GM23338 (cell line): ENCODE measurements at places on chromosomes 6 and 20. TPM values are rescaled to one million over a fixed set of nuclear protein-coding genes. Genes with fewer than 3 reads are reported as not detected.

The MDFI gene
- 41.5 and 51.4 TPM in 2 replicates for total RNA-seq

DNA sequence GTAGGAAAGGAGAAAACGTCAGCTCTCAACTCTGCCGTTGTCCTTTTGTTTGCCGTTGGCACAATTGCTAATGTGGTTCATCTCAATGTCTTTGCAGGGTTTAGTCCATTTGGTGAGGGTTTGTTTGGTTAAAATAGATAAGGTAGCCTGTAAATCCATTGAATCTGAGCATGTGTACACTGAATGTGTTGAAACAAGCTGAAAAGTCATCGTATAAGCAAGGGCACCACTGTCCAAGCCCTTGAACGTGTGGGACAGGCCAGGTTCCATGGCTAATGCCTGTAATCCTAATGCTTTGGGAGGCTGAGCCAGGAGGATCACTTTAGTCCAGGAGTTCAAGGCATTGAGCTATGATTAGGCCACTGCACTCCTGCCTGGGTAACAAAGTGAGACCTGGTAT, 224.7 kb upstream of the PLCB4 start:
- no peak for DNase-seq
- H3K36me3 ChIP-seq, result no peaks in the 10 kb centered on the region
- no peaks in the 10 kb centered on the region for H3K27me3 ChIP-seq
- H3K4me3 ChIP-seq, result no peak overlapping the region
- no peak overlapping the region for H3K27ac ChIP-seq

DNA sequence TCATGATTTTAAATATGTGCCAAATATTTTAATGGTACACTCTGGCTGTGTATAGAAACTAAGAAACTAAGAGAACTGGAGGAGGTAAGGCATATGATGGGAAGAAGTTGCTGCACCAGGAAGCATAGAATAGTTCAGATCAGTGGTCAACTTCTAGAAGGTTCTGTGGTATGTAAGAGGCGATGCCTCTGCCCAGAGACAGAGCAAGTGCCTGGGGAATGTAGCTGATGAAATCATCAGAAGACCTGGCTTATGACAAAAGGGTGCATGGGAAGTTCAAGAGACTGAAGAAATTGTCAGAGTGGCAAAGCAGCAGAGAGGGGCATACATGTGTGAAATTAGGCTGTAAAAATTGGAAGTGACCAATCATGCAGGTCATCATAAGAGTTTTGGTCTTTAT, 580.8 kb downstream of the BMP2 start:
- DNase-seq, result no peak
- no peak overlapping the region for H3K4me3 ChIP-seq
- H3K4me1 ChIP-seq, result no peaks in the 10 kb centered on the region

The TRIM10 gene
- 0.31 TPM in 1 of 2 replicates, not detected in the other for total RNA-seq

DNA sequence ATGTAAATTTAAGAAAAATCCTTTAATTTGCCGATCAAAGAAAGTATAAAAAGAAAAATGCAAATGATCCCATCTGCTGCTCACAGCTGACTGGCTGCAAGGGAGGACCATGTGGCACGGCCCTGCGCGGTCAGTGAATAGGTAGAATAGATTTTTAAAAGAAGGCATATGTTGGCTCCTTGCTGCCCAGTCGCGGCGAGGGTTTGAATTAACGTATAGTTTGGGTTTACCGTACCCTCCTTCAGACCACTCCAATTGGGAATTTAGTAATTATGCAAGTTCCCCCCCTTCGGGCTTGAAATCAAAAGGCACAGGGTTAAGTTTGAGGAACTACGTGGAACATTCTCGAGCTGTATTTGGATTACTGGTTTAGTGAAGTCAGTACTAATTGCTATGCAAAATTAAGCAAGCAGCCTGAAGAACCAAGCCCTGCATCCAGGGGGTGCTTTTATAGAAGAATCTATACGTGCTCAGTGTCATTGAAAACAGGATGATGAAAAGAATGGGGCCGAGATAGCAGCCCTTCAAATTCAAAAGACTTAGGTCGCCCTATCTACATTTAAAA, 1.1 kb upstream of the BEND3 start:
- DNase-seq, result peak; percentile 96
- peaks cover 25% of the 10 kb centered on the region for H3K4me1 ChIP-seq
- peak overlapping the region; percentile 99 for H3K27ac ChIP-seq
- no peaks in the 10 kb centered on the region for H3K27me3 ChIP-seq
- H3K4me3 ChIP-seq, result peak overlapping the region; percentile 57
- no peaks in the 10 kb centered on the region for H3K36me3 ChIP-seq

The RAD21L1 gene
- 0.10 TPM in 1 of 2 replicates, not detected in the other for total RNA-seq

DNA sequence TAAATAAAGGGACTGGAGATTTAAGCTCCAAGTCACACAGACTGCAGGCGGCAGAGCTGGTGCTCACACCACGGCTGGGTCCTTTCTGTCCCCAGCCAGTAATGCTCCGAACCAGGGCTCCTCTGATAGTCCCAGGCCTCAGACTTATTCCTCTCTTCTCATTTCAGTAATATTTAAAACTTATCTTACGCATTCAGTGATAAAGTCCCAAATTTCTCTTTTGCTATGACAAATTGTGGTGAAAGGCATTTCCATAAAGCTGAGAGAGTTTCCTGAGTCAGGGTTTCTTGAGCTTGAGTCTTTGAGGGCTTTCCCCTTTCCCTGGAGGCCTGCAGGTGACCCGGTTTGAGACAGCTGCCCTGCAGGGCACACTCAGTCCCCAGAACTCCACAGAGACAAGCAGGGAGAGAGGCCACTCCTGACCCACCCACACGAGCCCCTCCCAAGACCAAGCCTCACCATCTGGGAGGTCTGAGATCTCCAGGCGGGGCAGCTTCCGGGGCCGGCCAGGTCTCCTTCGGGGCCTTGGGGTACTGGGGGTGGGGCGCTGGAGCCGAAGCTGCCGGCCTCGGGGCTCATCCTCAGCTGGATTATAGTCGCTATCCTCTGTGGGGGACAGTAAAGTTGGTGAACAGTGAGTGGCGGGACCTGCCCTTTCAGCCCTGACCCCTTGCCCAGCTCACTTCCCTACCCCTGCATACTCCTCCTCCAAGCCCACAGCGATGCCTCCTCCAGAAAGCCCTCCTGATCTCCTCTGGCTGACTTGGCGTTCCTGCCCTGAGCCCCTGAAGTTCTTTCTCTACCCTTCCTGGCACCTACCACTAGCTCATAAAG, 6.6 kb downstream of the ZNF335 start:
- H3K36me3 ChIP-seq, result peaks cover 9% of the 10 kb centered on the region
- no peak for DNase-seq
- no peak overlapping the region for H3K27ac ChIP-seq
- peaks cover 5% of the 10 kb centered on the region; the same call in 1 of the 2 replicates for H3K4me1 ChIP-seq
- H3K27me3 ChIP-seq, result no peaks in the 10 kb centered on the region

DNA sequence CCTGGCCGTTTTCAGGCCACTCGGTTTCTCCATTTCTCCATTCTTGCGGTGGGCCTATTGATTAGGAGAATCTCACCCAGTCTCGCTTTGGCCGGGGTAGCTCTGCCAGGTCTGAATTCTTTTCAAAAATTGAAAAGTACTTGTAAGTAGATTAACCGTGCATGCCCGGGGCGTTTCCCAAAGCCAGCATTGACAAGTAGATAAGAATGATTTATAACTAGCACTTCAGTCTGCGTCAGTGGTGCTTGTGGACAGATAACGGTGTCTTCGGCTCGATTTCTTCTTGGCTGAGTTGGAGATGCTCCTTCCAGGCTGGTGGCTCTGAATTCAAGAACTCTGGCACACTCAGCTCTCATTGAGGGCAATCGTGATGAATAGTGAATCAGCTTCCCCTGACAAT, 29.0 kb downstream of the SLC24A3 start:
- H3K27ac ChIP-seq, result no peak overlapping the region
- H3K4me1 ChIP-seq, result no peaks in the 10 kb centered on the region
- H3K4me3 ChIP-seq, result no peak overlapping the region
- no peaks in the 10 kb centered on the region for H3K36me3 ChIP-seq

GRCh38 chr6:169246445-169246844, 7.2 kb downstream of the THBS2 start:
- no peak overlapping the region for H3K4me3 ChIP-seq
- H3K27me3 ChIP-seq, result no peaks in the 10 kb centered on the region
- no peak overlapping the region for H3K27ac ChIP-seq
- peaks cover 9% of the 10 kb centered on the region for H3K4me1 ChIP-seq

DNA sequence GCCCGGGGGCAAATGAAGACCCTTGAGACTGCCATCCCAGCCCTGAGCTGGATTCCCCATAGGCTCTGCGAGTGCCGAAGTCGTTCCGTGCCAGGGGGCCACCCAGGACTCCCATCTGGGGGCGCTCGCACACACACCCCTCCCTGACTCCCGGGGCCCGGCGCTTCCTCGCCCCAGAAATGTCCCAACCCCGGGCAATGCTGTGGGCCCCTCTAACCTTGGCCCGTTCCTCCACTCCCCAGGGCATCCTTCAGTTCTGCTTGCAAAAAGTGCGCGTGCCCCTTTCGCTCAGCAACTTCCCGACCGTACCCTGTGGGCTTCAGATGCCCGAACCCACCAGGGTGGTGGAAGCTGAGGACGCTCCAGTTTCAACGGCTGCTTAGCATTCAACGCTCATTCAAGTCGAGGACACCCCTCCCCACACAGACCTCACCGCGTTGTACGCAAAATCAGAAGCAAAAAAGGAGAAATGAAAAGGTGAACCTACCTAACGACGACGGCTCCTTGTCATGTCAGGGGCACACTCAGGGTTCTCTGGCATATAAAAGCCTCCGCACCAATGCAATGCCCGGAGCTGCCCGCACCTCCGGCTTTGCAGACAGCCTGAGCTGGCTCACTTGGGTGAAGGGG, 25.3 kb downstream of the RIPOR2 start:
- peak overlapping the region; percentile 92 for H3K4me3 ChIP-seq
- no peaks in the 10 kb centered on the region for H3K36me3 ChIP-seq
- H3K27me3 ChIP-seq, result peaks cover 46% of the 10 kb centered on the region
- H3K27ac ChIP-seq, result no peak overlapping the region

The ZNF292 gene
- total RNA-seq, result 39.8 and 45.7 TPM in 2 replicates

GRCh38 chr20:1809131-1809572, 86.1 kb upstream of the SIRPA start:
- no peaks in the 10 kb centered on the region for H3K36me3 ChIP-seq
- H3K27ac ChIP-seq, result no peak overlapping the region
- peaks cover 17% of the 10 kb centered on the region for H3K27me3 ChIP-seq
- H3K4me3 ChIP-seq, result no peak overlapping the region

The PREP gene
- 51.0 and 52.7 TPM in 2 replicates for total RNA-seq

- H3K27ac ChIP-seq, result no peak overlapping the region
- H3K4me3 ChIP-seq, result no peak overlapping the region
- no peak for DNase-seq
- H3K4me1 ChIP-seq, result no peaks in the 10 kb centered on the region
Measured at GRCh38 chr20:5070081-5070480, 49.7 kb downstream of the PCNA start.

DNA sequence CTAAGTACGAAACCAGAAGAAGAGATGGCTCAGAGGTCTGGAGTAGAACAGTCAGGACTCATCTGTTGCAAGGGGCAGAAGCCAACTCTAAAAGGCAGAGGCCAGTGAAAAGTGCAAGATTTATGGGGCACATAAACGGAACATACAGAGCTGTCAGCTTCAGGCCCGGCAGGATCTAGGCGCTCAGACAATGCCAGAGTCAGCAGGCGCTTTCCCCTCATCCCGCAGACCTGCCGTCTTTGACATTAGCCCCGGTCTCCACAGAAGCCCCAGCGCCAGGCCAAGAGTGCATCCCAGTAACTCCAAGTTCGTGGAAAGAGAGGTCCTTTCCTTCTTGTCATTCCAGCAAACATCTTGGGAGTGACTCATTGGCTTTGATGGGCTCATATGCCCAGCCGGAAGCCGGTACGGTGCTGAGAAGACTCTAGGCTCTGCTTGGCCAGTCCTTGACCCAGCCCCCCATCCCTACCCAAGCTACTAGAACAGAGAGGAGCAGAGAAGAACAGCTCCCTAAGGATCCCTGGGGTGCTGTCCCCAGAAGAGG, 260.9 kb downstream of the TAF4 start:
- H3K27me3 ChIP-seq, result no peaks in the 10 kb centered on the region
- no peak overlapping the region for H3K4me3 ChIP-seq
- no peaks in the 10 kb centered on the region for H3K4me1 ChIP-seq
- no peak overlapping the region for H3K27ac ChIP-seq
- DNase-seq, result no peak

The GRM4 gene
- total RNA-seq, result 24.4 and 30.6 TPM in 2 replicates

GRCh38 chr6:111263837-111264236, 176.5 kb downstream of the SLC16A10 start:
- H3K36me3 ChIP-seq, result peaks cover 6% of the 10 kb centered on the region; the same call in 1 of the 2 replicates
- DNase-seq, result no peak
- no peaks in the 10 kb centered on the region for H3K27me3 ChIP-seq
- no peaks in the 10 kb centered on the region for H3K4me1 ChIP-seq

The PSMA7 gene
- total RNA-seq, result 357 and 427 TPM in 2 replicates

GRCh38 chr6:91487696-91488392, 901.0 kb upstream of the MAP3K7 start:
- H3K36me3 ChIP-seq, result no peaks in the 10 kb centered on the region
- no peak overlapping the region for H3K27ac ChIP-seq
- DNase-seq, result peak; percentile 3
- no peaks in the 10 kb centered on the region for H3K4me1 ChIP-seq
- H3K27me3 ChIP-seq, result no peaks in the 10 kb centered on the region
- H3K4me3 ChIP-seq, result no peak overlapping the region

GRCh38 chr6:119764927-119765681, 415.5 kb upstream of the MAN1A1 start:
- no peak overlapping the region for H3K27ac ChIP-seq
- no peaks in the 10 kb centered on the region for H3K36me3 ChIP-seq
- no peaks in the 10 kb centered on the region for H3K4me1 ChIP-seq
- no peaks in the 10 kb centered on the region for H3K27me3 ChIP-seq
- peak; percentile 35 for DNase-seq

The KIAA0408 gene
- total RNA-seq, result 4.0 and 7.6 TPM in 2 replicates

The CLIC5 gene
- not detected in 2 replicates for total RNA-seq

DNA sequence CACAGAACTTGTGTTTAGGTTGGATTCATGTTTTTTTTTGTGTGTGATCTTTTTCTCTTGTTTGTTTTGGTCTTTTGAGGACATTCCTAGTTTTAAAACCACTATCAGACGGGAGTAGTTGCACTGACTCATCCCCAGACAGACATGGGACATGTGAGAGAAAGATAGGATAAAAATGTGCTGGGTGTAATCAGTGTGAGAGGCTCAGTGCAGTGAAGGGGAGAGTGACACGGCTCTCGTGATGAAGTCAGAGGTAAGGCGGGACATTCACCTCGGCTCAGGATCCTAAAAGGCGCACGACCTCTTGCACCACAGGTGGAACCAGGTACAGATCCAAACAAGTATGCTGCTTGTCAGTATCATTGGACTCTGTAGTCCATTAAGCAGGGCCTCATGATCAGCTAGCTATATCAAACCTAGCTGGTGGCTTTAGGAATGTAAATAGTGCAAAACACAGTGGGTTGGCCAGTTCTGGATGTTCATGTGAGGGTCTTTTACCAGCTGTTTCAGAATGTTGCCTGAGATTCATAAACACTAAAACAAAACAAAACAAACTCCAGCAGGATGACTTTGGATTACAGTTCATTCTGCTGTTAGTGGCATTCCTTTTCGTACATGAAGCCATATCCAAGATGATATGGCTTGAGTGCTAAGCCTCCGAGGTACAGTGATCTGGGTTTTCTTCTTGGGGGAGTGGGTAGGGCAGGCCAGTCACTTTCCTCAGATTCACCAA, 18.0 kb downstream of the FOXO3 start:
- H3K36me3 ChIP-seq, result no peaks in the 10 kb centered on the region
- no peak overlapping the region for H3K4me3 ChIP-seq
- no peaks in the 10 kb centered on the region for H3K27me3 ChIP-seq
- no peak for DNase-seq
- H3K27ac ChIP-seq, result no peak overlapping the region
